Karpas-422 (cell line): ENCODE measurements at places on chromosomes 11 and 22. TPM values are rescaled to one million over a fixed set of nuclear protein-coding genes. Genes with fewer than 3 reads are reported as not detected.

Gene GLYATL2
- total RNA-seq: not detected in 2 replicates

DNA sequence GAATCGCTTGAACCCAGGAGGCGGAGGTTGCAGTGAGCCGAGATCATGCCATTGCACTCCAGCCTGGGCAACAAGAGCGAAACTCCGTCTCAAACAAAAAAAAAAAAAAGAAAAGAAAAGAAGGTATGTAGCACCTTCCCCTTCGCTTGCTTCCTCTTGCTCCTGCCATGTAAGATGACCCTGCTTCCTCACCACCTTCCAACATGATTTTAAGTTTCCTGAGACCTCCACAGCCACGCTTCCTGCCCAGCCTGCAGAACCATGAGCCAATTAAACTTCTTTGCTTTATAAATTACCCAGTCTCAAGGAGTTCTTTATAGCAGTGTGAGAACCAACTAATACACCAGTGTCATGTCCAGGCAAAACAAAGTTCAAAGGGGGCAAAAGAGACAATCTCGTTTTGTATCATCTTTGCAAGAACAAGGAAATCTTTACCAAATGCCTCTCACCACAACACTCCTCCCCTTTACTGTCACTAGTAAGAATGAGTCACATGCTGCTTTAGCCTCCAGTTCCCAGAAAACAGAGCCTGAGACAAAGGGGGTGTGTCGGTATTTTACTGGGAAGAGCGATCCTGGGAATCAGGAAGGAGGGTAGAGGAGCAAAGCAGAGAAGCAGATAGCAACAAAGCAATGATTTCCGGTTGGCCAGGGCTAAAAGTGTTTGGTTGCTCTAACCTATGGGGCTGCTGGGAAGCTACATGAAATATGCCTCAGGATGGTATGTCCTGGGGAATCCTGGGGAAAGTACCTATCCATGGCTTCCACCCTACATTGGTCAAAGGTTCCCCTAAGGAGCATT, 10.5 kb upstream of the MCHR1 start:
- DNase-seq: no peak
- no peak overlapping the region for H3K4me3 ChIP-seq
- no peak overlapping the region for H3K27ac ChIP-seq
- no peaks in the 10 kb centered on the region for H3K4me1 ChIP-seq
- H3K36me3 ChIP-seq: no peaks in the 10 kb centered on the region

GRCh38 chr22:47391169-47392053, 629.0 kb downstream of the TBC1D22A start:
- H3K36me3 ChIP-seq: no peaks in the 10 kb centered on the region
- no peak for DNase-seq
- H3K27me3 ChIP-seq: no peaks in the 10 kb centered on the region
- no peak overlapping the region for H3K4me3 ChIP-seq

- no peak overlapping the region for H3K27ac ChIP-seq
- H3K4me3 ChIP-seq: no peak overlapping the region
- no peaks in the 10 kb centered on the region for H3K36me3 ChIP-seq
- no peaks in the 10 kb centered on the region for H3K4me1 ChIP-seq
- DNase-seq: no peak
These were observed 150.6 kb downstream of the OPCML start for GRCh38 chr11:133381761-133382130.

Gene TM7SF2
- total RNA-seq: 160 and 161 TPM in 2 replicates

DNA sequence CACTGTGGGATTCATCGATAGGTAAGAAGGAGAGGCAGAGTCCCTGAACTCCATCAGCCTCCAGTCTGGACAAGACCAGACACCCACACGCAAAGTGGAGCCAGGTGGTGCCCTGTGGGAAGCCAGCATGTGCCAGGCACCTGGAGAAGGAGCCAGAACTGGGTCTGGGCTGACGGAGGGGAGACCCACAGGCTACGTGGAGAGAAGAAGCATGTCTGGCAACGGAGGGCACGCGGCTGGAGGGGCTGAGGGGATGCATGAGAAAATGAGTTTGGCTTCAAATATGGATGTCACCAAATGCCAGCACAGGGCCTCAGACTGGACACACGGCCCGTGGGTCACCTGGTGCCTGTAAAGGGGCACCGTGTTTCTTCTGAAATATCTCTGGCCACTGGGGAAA, 55.7 kb downstream of the LINC01488 start:
- no peaks in the 10 kb centered on the region for H3K4me1 ChIP-seq
- no peaks in the 10 kb centered on the region for H3K36me3 ChIP-seq
- H3K27me3 ChIP-seq: no peaks in the 10 kb centered on the region
- no peak overlapping the region for H3K27ac ChIP-seq

DNA sequence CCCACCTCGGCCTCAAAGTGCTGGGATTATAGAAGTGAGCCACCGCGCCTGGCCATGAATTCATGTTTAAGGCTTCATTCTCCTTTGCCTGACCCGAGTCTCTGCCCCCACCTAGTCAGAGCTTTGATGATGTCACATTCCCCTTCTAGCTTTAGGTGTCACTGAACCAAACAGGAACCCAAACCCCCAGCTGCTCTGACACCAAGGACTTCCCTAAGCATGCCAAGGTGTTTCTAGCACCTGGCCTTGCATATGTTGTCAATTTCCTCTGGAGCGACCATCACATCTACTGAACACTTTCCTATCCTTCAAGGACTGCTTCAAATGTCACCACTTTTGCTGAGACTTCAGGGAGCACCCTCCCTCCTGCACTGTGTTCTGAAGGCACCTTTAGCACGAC, 2.3 kb downstream of the F2 start:
- H3K27ac ChIP-seq: no peak overlapping the region
- H3K4me1 ChIP-seq: peaks cover 8% of the 10 kb centered on the region
- H3K27me3 ChIP-seq: no peaks in the 10 kb centered on the region
- no peak for DNase-seq

Gene PTPRCAP
- total RNA-seq: 161 and 348 TPM in 2 replicates

GRCh38 chr11:128476049-128476448, 111.3 kb downstream of the ETS1 start:
- DNase-seq: no peak
- peaks cover 100% of the 10 kb centered on the region for H3K4me1 ChIP-seq
- peaks cover 39% of the 10 kb centered on the region for H3K36me3 ChIP-seq
- H3K27me3 ChIP-seq: no peaks in the 10 kb centered on the region

DNA sequence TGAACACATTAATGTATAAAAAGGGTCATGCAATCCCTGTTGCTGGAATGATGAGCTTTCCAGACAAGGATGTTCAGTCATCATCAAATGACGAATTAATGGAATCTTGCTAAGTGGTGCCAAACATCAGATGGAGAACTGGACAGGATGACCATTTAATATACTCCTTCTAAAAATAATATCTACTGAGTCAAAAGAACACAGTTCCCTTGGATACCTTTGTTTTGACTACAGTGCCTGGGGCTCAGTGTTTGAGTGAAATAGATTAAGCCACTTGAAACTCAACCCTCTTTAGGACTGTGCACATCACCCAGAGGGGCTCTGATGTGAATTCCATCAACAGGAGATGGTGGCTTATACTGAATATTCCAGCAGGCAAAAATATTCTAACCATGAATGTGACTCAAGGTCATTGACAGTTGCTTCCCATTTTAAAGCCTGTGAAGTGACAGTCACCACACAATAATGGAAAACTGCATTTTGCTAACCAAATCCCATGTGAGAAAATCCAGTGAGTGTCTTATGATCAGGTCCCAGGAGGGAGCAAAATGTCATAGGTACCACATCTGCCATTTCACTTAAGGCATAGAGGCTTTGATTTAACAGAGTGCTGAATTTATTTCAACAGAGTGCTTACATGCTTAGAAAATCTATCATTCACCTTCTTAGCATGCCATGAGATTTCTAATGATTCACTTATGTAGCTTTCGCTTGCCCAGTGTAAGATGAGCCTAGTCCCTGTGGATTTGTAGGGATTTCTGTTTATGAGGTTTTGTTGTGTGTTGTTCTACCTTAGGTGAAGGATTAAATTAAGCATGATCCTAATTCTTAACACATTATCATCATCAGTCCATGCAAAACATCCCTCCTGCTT, 41.3 kb upstream of the SLN start:
- no peak overlapping the region for H3K27ac ChIP-seq
- no peaks in the 10 kb centered on the region for H3K4me1 ChIP-seq
- no peaks in the 10 kb centered on the region for H3K36me3 ChIP-seq
- H3K27me3 ChIP-seq: no peaks in the 10 kb centered on the region; the same call in 1 of the 2 replicates

- no peak overlapping the region for H3K4me3 ChIP-seq
- no peak overlapping the region for H3K27ac ChIP-seq
- no peaks in the 10 kb centered on the region for H3K36me3 ChIP-seq
- H3K4me1 ChIP-seq: no peaks in the 10 kb centered on the region
- no peaks in the 10 kb centered on the region for H3K27me3 ChIP-seq
These were observed 30.9 kb upstream of the PDE3B start for GRCh38 chr11:14612694-14613093.

DNA sequence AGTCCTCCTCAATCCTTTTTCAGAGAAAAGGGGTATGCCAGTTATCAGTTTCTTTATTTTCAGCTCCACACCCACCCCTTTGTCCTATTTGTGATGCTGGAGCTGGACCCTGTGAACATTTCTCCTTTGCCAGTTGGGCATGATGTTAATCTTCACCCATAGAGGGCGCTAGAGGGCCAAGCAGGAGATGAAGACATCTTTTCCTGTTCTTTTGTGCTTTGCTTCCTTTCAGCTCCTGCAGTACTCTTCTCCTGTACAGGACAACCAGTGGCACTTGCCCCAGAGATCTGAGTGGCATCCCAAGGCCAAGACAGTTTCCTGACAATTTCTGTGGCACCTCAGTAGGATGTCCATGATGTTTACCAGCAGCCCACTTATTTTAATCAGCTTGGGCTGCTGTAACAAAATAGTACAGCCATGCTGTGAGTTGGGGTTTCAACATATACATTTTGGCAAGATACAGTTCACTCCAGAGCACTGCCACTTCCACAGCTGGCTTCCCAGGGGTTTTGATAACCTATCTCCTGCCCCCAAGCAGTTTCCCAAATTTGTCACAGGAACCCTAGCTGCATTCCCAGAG, 4.6 kb downstream of the SAA2 start:
- DNase-seq: peak; percentile 90
- no peaks in the 10 kb centered on the region for H3K36me3 ChIP-seq
- H3K27ac ChIP-seq: no peak overlapping the region
- no peaks in the 10 kb centered on the region; the same call in 1 of the 2 replicates for H3K4me1 ChIP-seq
- no peak overlapping the region for H3K4me3 ChIP-seq
- no peaks in the 10 kb centered on the region for H3K27me3 ChIP-seq

Gene DPP3
- total RNA-seq: 77.9 and 91.5 TPM in 2 replicates

Gene SLC22A9
- total RNA-seq: not detected in 2 replicates

- H3K4me1 ChIP-seq: no peaks in the 10 kb centered on the region
- no peaks in the 10 kb centered on the region for H3K36me3 ChIP-seq
- no peak for DNase-seq
- no peak overlapping the region for H3K4me3 ChIP-seq
- no peaks in the 10 kb centered on the region for H3K27me3 ChIP-seq
These were observed 90.6 kb upstream of the NTM start for GRCh38 chr11:131279654-131280384.

Gene OR8D4
- total RNA-seq: not detected in 2 replicates

- H3K27ac ChIP-seq: no peak overlapping the region
- no peaks in the 10 kb centered on the region for H3K27me3 ChIP-seq
- H3K4me1 ChIP-seq: no peaks in the 10 kb centered on the region
- no peaks in the 10 kb centered on the region for H3K36me3 ChIP-seq
- DNase-seq: no peak
- H3K4me3 ChIP-seq: no peak overlapping the region
These were observed 170.2 kb downstream of the BUD13 start for GRCh38 chr11:116602637-116602942.

DNA sequence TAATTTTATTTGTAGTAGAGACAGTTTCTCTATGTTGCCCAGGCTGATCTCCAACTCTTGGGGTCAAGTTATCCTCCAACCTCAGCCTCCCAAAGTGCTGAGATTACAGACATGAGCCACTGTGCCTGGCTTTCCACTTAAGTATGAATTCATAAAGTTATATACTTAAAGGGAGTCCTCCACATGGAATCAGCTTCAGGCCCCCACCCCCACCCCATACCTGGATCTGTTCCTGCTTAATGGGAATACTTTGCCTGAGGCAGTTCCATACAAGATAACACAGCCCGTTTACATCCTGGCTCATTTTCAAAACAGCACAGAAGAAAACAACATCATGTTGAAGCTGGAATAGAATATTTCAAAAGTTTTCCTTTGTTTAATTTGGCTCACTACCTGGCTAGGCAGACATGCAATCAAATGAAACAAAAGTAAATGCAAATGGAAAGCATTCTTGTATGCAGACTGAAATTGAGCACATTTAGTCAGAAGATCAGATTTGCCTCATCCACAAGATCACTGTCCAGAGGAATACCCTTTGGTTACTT, 82.4 kb downstream of the FAT3 start:
- H3K4me3 ChIP-seq: no peak overlapping the region
- H3K4me1 ChIP-seq: no peaks in the 10 kb centered on the region
- no peak for DNase-seq

GRCh38 chr22:23154461-23154860, 9.2 kb downstream of the RAB36 start:
- H3K4me1 ChIP-seq: peaks cover 26% of the 10 kb centered on the region
- no peaks in the 10 kb centered on the region for H3K27me3 ChIP-seq
- H3K36me3 ChIP-seq: 0 out of 2 replicates have a peak, but pooled peaks cover 3% of the 10 kb centered on the region
- DNase-seq: no peak
